ENCODE measurements at places on chromosomes 5 and 9.

DNA sequence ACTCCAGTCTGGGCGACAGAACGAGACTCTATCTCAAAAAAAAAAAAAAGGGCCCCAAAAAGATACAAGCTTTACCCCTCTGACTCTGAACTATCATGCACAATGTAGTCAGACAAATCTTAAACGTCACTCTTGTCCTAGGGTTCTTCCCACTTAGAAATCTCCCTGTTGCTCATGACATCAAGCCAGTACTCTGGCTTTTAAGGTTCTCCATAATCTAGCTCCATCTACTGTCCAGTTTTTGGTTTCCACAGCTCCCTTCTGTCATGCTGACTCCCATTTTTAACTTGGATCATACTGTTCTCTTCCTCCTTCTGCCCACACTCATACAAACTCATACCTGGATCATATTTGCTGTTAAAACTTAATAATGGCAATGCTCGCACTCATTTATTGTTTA is 156.7 kb upstream of the TLX3 start:
- no peak for DNase-seq

GRCh38 chr9:120741191-120741590 is 26.9 kb upstream of the MEGF9 start:
- no peak for DNase-seq

GRCh38 chr5:153480401-153480800 is 10.1 kb upstream of the GRIA1 start:
- no peak for DNase-seq

DNA sequence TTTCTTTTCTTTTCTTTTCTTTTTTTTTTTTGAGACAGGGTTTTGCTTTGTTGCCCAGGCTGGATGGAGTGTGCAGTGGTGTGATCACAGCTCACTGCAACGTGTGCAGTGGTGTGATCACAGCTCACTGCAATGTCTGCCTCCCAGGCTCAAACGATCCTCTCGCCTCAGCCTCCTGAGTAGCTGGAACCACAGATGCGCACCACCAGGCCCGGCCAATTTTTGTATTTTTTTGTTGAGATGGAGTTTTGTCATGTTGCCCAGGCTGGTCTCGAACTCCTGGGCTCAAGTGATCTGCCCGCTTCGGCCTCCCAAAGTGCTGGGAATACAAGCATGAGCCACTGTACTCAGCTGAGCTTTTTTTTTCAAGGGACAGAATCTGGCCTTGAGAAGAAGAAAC is 36.8 kb upstream of the TJP2 start:
- DNase-seq: no peak

DNA sequence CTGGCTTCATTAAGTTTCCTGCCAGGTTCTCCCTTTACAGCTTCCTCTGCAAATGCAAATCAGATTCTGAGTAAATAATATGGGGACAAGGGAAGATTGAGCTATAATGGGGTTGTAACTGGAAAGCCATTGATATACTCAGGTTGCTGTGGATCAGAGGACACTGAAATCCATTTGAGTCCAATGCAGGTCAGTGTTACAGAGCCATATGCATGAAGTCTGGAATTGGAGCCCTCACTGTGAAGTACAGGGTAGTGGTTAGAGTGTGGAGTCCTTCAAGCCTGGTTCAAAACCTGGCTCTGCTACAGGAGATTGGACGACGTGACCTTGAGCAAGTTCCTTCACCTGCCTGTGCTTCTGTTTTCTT is 48.7 kb downstream of the TIMD4 start:
- no peak for DNase-seq

DNA sequence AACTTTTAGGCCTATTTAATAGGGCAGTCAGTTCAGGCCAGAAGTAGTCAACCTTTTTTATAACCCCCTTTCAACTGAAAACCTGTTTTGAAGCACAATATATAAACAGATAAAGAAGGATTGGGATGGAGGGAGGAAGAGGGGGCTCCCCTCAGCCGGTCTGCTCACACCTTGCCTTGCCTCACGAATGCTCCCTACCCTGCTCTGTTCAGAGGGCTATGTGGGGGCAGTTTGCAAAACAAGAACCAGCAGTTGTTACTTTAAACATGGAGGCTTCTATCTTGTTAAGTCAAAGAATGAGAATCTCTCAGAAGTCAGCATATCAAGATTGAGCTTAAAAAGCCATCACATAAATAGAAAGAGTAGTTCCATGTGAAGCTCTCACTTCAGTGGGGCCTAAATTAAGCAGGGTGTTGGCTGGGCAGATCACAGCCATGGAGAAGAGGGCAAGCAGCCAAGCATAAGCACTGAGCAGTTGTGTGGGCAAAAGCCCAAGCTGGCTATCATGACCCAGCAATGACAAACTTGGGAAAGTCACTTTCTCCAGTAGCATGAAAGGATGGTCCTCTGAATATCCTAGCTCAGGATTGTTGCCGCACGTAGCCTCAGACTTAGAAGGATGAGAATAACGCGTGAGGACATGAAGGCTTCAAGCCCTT is 70.6 kb downstream of the ALDH1A1 start:
- no peak for DNase-seq

DNA sequence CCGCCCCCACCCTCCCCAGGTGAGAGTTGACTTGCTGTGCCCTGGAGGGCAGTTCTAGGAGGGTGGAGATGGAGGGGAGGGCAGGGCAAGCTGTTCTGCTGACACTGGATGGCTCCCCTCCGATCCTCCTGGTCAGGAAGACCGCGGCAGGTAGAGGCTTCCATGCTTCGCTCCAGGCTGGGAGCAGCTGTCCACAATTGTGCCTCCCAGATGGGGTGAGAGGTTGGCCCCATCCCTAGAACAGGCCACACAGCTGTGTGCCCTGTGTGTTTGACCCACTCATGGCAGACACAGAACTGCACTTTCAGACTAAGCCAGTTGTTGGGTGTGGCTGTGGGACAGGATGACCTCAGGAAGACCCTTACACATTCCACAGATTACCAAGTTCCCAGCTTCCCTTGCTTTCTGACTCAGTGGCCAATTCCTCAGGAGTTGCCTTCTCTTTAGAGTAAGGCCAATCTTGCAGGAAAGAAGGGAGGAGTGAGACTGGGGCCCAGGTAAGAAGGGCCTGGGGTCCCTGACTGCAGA is 72.1 kb upstream of the HSPA9 start:
- DNase-seq: no peak

DNA sequence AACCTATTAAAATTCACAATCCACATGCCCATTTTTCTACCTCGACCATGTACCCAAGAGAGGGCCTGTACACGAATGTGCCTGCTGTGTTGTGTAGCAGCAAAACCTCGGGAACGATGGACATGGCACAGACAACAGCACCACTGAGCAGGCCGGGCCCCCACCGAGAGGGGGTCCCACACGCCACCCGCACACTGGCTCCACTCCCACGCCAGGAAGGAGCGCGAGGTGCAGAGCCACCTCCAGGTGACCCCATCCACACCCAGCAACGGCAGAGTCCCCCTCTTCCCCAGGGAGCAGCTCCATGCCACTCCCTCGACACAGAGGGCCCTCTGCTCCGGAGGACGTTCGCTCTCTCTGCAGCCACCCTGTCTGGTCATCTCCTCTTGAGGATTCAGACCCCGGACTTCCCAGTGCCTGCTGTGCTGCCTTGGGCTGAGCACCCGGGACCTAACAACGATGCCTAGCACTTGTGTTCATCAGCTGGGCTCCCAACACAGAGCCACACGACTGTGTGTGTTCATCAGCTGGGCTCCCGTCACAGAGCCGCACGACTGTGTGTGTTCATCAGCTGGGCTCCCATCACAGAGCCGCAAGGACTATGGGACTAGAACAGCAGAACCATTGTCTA is 25.3 kb upstream of the ADAMTS2 start:
- no peak for DNase-seq

DNA sequence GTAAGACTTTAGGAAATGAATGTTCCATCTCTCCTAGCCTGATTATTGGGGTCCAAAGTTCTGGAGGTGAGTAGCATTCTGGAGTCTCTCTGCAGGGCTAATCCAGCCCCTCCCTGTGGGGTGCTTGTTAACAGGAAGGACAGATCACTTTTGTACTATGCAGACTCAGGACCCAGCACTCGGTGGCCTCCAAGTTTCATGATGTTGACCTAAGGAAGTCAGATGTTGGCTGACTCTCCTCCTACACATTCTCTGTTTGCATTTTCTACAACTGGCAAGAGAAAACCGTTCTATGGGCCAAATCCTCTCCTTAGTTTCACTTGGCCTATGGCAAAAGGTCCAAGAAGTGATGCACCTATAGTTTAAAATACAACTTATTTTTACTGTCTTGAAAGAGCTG is 5.5 kb upstream of the PDE8B start:
- no peak for DNase-seq

- peak; percentile 46 for DNase-seq
Observed at GRCh38 chr5:170312666-170313065, 15.1 kb upstream of the LCP2 start.

GRCh38 chr5:56147106-56147505 is 86.0 kb downstream of the ANKRD55 start:
- no peak for DNase-seq

- no peak for DNase-seq
Observed at GRCh38 chr5:90306613-90307012, 102.9 kb downstream of the CETN3 start.

- no peak for DNase-seq
Observed at GRCh38 chr5:82858151-82859025, 218.8 kb downstream of the TMEM167A start.

DNA sequence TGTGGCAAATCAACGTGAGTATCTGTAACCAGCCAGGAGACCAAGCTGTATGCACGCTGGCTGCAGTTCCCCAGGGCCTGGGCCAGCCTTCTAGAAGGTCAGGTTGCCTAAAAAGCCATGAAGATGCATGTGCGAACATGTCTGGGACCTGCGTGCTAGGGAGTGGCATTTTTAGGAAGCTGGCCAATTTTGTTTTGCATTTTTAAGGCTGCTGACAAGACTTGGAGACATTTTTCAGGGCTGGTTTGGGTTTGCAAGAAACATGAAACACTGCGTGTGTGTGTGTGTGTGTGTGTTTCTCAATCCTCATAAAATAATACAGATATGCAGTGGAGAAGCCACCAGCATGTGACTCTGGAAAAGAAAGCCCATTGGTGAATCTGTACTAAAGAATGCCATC is 5.1 kb downstream of the TGFBI start:
- DNase-seq: no peak

GRCh38 chr5:54537725-54538124 is 20.2 kb downstream of the SNX18 start:
- DNase-seq: no peak

DNA sequence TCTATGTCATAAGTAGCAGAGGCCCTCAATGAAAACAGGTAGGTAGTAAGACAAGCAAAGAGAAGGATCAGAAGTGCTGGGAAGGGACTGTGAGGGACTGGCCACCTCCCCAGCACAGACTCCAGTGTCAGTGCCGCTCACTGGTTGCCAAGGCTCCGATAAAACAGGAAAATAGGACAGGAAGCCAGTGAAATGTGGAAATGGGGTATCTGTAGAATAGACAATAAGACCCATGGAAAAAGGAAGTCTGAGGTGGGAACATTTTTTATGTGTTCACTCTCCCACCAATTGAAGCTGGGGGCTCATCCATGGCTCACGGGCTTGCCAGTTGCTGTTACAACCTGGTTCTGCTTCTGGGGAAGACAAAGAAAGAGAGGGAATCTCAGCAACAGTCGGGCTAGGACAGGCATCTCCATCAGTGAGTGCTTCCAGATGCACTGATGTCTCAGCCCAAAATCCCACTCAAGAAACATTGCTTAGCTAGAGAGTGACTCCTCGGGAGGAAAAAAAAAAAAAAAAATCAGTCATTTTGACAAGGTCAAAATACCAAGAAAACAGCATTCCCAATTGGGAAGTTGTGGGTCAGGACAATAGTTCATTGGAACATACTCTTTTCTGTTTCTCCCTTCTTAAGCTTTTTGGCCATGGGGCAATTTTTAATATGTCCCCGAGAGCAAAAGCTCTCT is 27.6 kb upstream of the NFIB start:
- DNase-seq: no peak

DNA sequence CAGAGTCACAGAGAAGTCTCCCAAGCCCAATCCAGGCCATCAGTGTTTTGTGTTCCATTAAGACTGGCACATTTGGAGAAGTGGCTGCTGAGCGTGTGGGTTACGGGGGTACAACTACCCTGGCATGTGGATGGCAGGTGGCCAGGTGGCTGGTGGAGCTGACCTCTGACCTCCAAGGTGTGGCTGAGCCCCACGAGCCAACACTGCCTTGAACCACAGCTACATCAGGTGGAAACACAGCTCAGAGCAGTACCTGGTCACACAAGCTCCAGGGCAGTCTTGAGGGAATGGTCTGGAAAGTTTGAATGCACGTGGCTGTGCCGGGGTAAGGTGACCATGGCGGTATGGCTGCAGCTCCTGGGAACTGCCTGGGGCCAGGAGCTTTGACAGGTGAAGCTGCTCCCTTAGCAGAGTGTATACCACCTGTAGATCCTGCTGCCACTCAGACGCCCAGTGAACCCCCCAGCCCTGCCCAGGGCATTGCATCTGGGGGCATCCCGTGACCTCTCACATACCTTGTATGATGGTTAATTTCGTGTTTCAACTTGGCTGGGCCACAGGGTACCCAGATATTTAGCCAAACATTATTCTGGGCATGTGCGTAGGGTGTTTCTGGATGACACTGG is 207.9 kb downstream of the GADD45G start:
- DNase-seq: no peak

DNA sequence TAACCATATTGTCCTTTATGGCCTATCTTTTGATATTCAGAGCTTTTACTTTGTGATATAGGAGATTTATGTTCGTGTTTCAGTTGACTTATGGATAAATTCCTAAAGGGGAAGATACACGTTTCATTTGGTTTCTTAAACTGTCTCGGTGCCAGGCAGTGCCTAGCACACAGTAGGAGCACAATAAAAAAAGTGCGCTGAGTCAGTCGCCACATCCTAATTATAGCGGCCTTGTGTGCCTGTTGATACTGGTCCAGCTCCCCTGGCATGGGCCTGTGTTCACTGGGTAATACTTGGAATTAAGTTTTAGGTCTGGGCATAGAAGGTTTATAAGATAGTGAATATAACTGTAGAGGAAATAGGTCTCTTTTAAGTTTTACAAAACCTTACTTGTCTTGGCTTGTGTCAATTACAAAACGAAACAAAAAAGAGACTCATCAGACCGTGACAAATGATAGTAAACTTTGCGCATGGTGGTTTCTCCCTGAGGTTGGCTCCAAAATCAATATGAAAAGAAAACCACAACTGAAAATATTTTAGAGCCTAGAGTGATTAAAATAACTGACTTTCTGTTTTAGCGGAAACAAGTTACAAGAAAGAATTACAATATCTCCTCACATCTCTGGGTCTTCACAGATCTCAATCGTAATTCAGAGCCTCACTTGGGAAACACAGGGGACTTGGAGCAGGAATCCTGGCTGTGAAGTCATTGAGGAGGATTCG is 84.8 kb downstream of the MVB12B start:
- no peak for DNase-seq

DNA sequence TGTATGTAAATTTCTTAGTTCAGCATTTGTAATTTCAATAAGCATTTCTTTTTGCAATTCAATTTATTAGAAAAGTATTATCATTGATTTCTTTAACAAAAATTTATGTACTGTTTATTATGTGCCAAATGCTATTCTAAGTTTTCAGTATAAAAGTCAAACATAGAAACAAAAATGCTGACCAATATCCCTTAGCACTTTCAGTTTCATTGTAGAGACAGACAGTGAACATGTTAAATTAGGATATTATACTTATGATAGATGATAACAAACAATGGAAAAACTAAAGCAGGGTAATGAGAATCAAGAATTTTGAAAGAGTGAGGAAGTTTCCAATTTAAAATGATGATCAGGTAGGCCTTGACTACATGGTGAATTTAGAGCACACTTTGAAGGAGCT is 1106.0 kb downstream of the TAF11L14 start:
- no peak for DNase-seq

All from stimulated activated CD4-positive, alpha-beta T cell treated with anti-CD3 and anti-CD28 coated beads, Interleukin-4, amount 100 ng/mL, for 4 hours (primary cell).